Activated CD4-positive, alpha-beta memory T cell treated with anti-CD3 and anti-CD28 coated beads for 36 hours (primary cell): ENCODE measurements at places on chromosomes 3 and 15. TPM values are rescaled to one million over a fixed set of nuclear protein-coding genes. Genes with fewer than 3 reads are reported as not detected.

DNA sequence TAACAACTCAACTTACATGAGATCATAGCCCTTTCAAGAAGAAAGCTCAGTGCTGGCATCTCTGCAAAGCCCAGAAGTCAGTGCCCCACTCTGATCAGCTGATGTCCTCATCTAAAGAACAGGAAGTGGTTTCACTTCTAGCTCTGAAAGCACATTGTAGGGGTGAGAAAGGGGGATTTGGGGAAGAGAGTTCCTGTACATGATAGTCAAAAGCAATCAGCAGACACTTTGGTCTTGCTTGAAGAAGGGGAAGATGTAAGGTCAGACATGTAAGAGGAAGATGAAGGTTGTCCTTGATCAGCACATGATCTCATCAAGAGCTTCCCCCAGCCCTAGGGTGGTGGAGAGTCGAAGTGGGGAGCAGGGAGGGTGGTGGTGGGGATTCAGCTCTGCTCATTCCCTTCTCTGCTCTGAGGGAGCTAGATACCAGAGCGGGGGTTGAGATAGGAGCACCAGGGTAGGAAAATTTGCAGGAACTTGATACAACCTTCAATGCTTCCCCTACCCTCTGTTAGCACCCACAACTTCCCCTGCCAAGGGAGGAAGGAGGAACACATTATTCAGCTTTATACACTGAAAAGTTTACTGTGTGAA is 76.4 kb upstream of the ETV5 start:
- H3K4me1 ChIP-seq = peaks cover 12% of the 10 kb centered on the region
- no peak overlapping the region for H3K4me3 ChIP-seq
- no peaks in the 10 kb centered on the region for H3K36me3 ChIP-seq
- H3K27me3 ChIP-seq = peaks cover 2% of the 10 kb centered on the region
- H3K27ac ChIP-seq = no peak overlapping the region
- DNase-seq = peak; percentile 36

The CCDC33 gene
- not detected for total RNA-seq

DNA sequence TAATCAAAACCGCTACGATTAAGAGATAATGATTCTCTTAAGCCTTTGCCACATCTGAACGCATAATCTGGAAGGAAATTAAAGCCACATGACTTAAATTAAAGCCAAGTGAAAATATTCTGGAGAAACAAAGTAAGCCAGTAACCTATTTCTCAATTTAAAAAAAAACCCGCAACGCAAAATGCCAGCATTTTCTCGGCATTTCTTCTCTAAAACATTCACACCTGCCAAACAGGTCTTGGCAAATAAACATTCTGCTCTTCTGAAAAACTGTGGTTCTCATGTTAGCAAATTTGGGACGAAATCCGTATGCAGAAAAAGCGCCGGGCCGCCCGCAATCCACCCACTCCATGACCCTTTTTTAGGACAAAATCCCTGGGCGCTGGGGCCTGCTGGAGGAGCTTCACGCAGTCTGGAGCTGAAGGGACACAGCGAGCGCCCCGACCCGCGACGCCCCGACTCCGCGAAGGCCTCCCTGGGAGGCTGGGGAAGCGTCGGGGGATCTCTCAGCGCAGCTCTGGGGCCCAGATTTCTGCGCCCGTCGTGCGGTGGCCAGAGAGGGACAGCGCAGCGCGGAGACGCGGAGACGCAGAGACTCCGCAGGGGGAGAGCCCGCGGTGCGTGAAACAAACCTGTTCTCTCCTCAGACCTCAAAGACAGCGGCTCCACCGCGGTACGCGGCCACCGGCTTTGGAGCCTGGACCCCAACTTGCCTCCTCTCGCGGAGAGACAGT is 471 bp downstream of the NKIRAS1 start:
- H3K4me1 ChIP-seq = peaks cover 51% of the 10 kb centered on the region
- H3K36me3 ChIP-seq = peaks cover 44% of the 10 kb centered on the region
- peak overlapping the region; percentile 98 for H3K4me3 ChIP-seq
- peaks cover 6% of the 10 kb centered on the region for H3K27me3 ChIP-seq

- peaks cover 41% of the 10 kb centered on the region for H3K4me1 ChIP-seq
- peaks cover 14% of the 10 kb centered on the region for H3K36me3 ChIP-seq
- DNase-seq = no peak
- H3K4me3 ChIP-seq = no peak overlapping the region
Measured at GRCh38 chr15:55402707-55403106, 5.5 kb downstream of the CCPG1 start.

GRCh38 chr3:149765762-149766334 is 13.6 kb upstream of the COMMD2 start:
- peaks cover 18% of the 10 kb centered on the region for H3K27me3 ChIP-seq
- H3K4me3 ChIP-seq = no peak overlapping the region
- no peaks in the 10 kb centered on the region for H3K36me3 ChIP-seq
- DNase-seq = no peak
- H3K4me1 ChIP-seq = no peaks in the 10 kb centered on the region

The C3orf22 gene
- total RNA-seq = not detected

GRCh38 chr3:43512754-43513404 is 108.9 kb downstream of the ANO10 start:
- peaks cover 10% of the 10 kb centered on the region for H3K4me1 ChIP-seq
- DNase-seq = no peak
- no peak overlapping the region for H3K4me3 ChIP-seq
- H3K27me3 ChIP-seq = peaks cover 2% of the 10 kb centered on the region
- H3K36me3 ChIP-seq = peaks cover 6% of the 10 kb centered on the region
- H3K27ac ChIP-seq = no peak overlapping the region

DNA sequence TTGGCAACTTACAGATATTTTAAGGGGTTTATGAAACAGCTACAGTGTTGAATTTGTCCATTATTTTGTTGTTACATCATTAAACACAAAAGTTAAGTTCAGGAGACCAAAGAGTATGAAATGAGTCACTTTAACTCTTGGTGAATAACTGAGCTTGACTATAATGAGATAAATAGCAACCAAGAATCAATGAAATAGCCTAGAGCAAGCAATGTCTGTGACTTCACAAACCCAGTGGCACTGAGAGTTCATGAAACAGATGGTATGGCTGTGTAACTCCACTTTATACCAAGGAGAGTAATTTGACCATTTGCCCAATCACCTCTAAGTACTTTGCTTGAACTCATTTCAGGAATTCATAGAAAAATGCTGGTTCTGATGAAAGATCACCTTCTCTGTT is 169.6 kb upstream of the GADL1 start:
- H3K27me3 ChIP-seq = no peaks in the 10 kb centered on the region
- no peak for DNase-seq
- H3K4me1 ChIP-seq = no peaks in the 10 kb centered on the region
- H3K27ac ChIP-seq = no peak overlapping the region
- H3K36me3 ChIP-seq = peaks cover 4% of the 10 kb centered on the region

The PIK3CA gene
- total RNA-seq = 16.7 TPM

- DNase-seq = no peak
- H3K4me1 ChIP-seq = no peaks in the 10 kb centered on the region
- H3K27ac ChIP-seq = no peak overlapping the region
Measured at GRCh38 chr3:168620854-168621253, 525.1 kb upstream of the GOLIM4 start.

- no peak overlapping the region for H3K4me3 ChIP-seq
- DNase-seq = peak; percentile 64
- no peak overlapping the region for H3K27ac ChIP-seq
- H3K4me1 ChIP-seq = peaks cover 2% of the 10 kb centered on the region
Measured at GRCh38 chr3:99505646-99506269, 132.6 kb upstream of the COL8A1 start.

The PLXNA1 gene
- 8.8 TPM for total RNA-seq

The XCR1 gene
- total RNA-seq = not detected

GRCh38 chr3:80733522-80734176 is 965.9 kb upstream of the ROBO1 start:
- no peak overlapping the region for H3K4me3 ChIP-seq
- H3K4me1 ChIP-seq = no peaks in the 10 kb centered on the region
- H3K27me3 ChIP-seq = no peaks in the 10 kb centered on the region
- H3K27ac ChIP-seq = no peak overlapping the region

The LRRN1 gene
- total RNA-seq = 0.17 TPM

- H3K4me3 ChIP-seq = no peak overlapping the region
- H3K4me1 ChIP-seq = no peaks in the 10 kb centered on the region
- no peak for DNase-seq
- H3K27ac ChIP-seq = no peak overlapping the region
Measured at GRCh38 chr15:83983634-83984458, 251.7 kb upstream of the GOLGA6L4 start.
